ENCODE measurements at places on chromosomes 11 and 22.
A peak's percentile ranks its signal among the peaks of the same experiment; 100 is the strongest.

GRCh38 chr22:35844886-35845285, 127.2 kb downstream of the APOL5 start:
- DNase-seq, result no peak

- peak; percentile 6 for DNase-seq
Observed at GRCh38 chr22:35021161-35021560, 44.8 kb upstream of the ISX start.

DNA sequence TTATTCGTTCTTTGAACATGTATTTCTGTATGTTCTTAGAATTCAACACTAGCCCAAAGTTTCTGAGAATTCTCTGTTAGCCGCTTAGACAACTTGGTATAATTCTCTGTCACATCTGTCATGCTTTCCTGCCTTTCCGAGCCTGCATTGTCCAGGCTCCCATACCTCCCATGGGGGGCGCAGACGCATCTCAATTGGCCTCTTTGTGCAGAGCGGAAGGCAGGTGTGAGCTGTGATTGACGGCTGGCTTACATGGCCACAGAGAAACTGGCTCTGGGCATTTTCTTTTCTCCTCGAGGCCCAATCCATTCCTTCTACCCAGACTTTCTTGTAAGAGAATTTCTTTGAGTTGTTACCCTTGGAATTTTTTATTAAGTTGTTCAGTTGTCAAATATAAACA, 132.7 kb upstream of the SESN3 start:
- DNase-seq, result no peak

DNA sequence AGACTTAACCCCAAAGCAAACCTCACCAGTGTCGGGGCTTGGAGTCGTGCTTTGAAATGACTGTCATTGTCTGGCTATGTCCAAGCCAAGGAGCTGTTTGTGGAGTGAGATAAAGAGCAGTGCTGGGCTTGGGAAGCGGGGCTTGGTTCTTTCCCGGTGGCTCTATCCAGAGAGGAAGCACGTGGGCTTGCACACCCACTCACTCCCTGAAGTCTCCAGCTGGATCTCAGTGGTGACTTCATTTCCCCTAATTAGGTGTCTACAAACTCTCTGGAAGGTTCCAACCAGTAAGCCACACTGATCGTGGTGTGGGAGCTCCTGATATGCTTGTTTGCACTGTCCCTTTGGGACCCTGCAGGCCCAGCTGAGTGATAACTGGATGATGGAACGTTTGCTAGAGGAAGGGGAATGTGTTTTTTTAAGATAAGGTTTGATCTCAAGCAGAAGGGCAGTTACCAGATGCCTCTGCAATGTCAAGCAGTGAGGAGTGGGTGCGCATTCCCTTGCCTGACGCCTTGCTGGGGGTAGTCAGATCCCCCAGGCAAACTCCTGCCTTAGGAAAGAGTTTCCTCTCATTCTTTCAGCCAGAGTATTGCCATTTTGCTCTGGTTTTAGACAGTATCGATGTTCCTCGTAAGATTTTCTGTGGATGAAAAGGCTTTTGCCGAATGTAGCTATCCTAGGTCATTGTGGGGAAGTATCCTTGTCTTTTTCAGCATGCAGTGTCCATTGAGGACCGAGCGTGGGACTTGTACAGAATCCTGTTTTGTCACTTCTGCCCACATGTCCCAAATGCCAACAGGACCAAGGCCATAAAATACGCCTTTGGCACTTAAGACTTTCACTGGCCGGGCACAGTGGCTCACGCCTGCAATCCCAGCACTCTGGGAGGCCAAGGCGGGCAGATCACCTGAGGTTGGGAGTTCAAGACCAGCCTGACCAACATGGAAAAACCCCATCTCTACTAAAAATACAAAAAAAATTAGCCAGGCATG, 90.9 kb downstream of the MICAL2 start:
- peak; percentile 65 for DNase-seq

- no peak for DNase-seq
Observed at GRCh38 chr11:78100261-78100660, 20.6 kb upstream of the NDUFC2 start.

DNA sequence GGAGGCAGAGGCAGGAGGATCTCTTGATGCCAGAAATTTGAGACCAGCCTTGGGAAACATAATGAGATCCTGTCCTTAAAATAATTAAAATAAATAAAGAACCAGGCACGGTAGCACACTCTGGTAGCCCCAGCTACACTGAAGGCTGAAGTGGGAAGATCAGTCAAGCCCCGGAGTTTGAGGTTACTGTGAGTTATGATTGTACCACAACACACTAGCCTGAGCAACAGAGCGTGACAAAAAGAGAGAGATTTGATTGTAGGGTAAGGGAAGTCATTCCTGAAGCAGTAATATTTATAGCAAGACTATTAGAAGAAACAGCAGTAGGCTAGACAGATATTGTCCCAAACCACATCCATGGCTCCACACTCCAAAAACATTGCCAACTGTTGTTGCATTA, 1408.4 kb upstream of the TENM4 start:
- no peak for DNase-seq

GRCh38 chr11:84249344-84250135, 963.4 kb upstream of the CCDC90B start:
- no peak for DNase-seq

DNA sequence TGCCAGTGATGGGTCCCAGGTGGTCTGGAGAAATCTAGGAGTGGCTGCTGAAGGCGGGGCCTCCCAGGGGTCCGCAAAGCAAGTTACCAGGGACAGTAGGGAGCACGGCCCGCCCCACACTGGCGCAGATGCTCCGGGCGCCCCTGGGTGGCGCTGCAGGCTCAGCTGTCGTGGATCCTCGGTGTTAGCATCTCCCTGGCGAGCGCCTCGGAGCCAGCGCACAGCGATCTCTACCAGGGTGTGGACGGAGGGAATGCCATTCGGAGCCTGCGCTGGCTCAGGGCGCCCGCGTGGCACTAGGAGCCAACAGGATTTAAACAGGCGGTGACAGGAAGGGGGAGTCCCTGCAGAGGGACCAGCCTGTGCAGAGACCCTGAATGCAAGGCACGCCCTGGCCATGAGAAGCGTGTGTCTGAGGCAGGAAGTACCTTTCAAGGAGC, 20.2 kb downstream of the FADS3 start:
- DNase-seq, result peak; percentile 86

- DNase-seq, result no peak
Observed at GRCh38 chr11:113372309-113372708, 15.3 kb upstream of the ANKK1 start.

- no peak for DNase-seq
Observed at GRCh38 chr11:57646799-57647303, 2.9 kb downstream of the YPEL4 start.

Data from left forelimb (tissue), 1 donor.